MV-4-11 (cell line): ENCODE measurements at places on chromosomes 1 and 21.

DNA sequence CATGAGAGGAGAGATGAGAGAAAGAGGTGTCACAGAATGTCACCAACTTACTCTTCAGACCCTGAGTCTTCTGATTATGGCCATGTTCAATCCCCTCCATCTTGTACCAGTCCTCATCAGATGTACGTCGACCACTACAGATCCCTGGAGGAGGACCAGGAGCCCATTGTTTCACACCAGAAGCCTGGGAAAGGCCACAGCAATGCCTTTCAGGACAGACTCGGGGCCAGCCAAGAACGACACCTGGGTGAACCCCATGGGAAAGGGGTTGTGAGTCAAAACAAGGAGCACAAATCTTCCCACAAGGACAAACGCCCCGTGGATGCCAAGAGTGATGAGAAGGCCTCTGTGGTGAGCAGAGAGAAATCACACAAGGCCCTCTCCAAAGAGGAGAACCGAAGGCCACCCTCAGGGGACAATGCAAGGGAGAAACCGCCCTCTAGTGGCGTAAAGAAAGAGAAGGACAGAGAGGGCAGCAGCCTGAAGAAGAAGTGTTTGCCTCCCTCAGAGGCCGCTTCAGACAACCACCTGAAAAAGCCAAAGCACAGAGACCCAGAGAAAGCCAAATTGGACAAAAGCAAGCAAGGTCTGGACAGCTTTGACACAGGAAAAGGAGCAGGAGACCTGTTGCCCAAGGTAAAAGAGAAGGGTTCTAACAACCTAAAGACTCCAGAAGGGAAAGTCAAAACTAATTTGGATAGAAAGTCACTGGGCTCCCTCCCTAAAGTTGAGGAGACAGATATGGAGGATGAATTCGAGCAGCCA, 8.0 kb downstream of the ELOA start:
- DNase-seq, result peak; percentile 52

DNA sequence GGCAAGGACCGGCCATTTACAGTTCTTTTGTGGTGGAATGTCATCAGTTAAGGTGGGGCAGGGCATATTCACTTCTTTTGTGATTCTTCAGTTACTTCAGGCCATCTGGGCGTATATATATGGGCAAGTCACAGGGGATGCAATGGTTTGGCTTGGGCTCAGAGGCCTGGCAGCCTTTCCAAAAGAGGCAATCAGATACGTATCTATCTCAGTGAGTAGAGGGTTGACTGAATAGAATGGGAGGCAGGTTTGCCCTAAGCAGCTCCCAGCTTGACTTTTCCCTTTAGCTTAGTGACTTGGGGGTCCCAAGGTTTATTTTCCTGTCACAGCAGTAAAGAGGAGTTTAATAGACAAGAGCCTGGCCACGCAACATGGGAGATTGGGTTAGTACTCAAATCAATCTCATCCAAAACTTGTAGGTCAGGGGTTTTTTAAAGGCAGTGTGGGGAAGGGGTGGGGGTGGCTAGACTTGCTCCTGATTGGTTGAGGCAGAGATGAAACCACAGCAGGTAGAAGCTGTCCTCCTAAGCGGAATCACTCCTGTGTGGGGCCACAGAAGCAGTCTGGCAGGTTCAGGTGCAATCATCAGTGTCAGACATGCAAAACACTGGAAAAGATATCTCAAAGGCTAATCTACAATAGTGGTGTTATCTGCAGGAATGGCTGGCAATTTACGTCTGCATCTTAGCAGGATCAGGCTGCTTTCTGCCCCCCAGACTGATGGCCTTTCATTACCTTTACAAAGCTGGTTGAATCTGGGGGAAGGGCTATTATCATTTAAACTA, 112.9 kb downstream of the TLR5 start:
- DNase-seq, result no peak

DNA sequence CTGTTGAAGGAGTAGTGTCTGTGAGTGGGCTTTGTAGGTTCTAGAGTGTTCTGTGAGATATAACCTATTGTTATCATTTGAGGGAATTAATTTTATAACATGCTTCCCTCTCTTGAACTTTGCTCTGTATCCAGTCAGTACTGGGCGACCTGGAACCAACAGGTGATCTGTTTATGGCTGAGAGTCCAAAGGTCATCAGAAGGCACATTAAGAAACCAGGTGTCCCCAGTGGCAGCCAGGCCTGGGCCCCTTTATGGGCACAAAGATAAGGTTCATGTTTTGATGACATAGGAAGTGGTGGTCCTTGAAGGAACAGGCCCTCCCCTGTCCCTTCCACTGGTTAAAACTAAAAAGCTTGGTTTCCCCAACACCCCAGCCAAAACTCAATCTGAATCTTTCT, 61.1 kb downstream of the FHAD1 start:
- DNase-seq, result no peak

DNA sequence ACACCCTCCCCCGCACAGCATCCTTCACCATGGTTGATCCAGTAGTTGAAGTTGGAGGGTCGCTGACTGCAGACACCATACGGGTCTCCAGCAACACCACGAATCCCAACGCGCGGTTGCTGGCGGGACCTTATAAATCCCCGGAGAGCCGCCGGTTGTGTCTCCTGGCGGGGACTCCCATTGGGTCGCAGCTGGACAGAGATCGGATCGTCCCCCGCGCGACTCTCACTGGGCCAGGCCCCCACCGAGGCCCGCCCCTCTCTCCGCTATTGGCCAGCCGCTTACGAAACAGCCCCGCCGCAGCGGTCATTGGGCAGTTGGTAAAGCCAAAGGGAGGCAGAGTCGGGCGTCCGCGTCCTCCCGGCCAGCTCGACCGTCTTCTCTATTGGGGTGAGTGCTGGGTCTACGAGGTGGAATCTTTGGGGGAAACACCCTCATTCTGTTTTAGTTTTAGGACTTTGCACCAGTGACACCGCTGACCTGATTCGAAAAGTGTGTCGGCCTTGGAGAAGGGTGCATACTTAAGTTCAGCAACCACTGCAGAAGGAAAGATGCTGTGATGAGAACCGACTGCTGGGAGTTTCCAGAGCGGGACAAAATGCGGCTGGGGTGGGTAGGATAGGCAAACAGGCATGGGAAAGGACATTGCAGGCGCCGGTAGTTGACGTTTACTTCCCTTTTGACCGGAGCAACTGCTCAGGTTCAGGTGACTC, 27.4 kb downstream of the RABIF start:
- peak; percentile 81 for DNase-seq

- no peak for DNase-seq
These were observed 97.8 kb upstream of the ZC3H11B start for GRCh38 chr1:219710529-219711194.

GRCh38 chr21:44006017-44006619, 6.0 kb upstream of the TRAPPC10 start:
- no peak for DNase-seq

DNA sequence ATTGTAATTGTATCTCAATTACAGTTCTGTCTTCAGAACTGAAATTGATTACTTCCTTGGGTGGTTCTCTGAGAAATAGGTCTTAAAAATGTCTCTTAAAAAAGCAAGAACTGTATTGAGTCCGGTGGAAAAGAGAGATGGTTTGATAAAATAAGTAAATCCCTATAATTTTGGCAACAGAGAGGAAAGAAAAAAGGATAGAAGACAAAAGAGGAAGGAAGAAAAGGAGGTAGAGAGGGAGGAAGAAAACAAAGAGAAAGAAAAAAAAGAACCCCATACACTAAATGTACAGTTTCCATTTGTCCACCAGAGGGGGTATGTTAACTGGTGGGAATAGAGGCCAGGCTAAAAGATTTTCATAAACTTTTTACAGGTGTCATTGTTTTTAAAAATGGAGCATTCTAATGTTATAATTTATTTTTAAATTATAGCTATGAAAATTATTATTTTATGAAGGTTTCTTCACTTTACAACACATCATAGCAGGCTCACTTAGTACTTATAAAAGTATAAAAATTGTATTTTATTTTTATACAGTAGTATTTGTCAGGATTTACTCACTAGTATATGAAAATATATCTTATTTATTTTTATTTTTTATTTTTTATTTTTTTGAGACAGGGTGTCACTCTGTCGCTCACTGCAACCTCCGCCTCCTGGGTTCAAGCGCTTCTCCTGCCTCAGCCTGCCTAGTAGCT, 2.1 kb upstream of the UBE2T start:
- peak; percentile 59 for DNase-seq
